ENCODE measurements at places on chromosomes 5 and 9.

GRCh38 chr5:66346869-66347268 is 202.8 kb downstream of the SREK1 start:
- DNase-seq, result no peak

GRCh38 chr5:179307931-179308471 is 37.3 kb downstream of the ADAMTS2 start:
- no peak for DNase-seq

GRCh38 chr5:16291474-16291873 is 111.9 kb upstream of the MARCHF11 start:
- no peak for DNase-seq

- DNase-seq, result peak; percentile 55
Measured at GRCh38 chr5:77852514-77853352, 76.6 kb upstream of the TBCA start.

- no peak for DNase-seq
Measured at GRCh38 chr5:37975531-37975930, 135.7 kb upstream of the GDNF start.

DNA sequence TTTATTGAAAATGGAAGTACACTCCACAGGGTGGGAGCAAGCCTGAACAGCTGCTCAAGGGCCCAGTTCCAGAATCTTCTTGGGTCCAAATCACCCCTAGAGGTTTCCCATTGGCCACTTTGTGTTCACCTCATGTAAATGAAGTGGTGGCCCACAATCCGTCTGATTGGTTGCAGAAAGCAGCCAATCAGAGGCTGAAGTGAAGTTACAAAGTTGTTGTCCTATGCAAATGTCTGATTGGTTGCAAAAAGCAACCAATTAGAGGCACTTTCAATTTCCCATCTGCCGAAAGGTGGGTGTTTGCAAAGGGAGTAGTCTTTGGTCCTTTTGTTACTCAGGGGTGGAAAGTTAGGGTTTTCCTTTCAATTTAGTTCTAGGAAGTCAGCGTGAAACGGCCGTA is 8.8 kb downstream of the TMEM171 start:
- no peak for DNase-seq

- no peak for DNase-seq
Measured at GRCh38 chr9:21964925-21965385, 29.2 kb downstream of the CDKN2A start.

DNA sequence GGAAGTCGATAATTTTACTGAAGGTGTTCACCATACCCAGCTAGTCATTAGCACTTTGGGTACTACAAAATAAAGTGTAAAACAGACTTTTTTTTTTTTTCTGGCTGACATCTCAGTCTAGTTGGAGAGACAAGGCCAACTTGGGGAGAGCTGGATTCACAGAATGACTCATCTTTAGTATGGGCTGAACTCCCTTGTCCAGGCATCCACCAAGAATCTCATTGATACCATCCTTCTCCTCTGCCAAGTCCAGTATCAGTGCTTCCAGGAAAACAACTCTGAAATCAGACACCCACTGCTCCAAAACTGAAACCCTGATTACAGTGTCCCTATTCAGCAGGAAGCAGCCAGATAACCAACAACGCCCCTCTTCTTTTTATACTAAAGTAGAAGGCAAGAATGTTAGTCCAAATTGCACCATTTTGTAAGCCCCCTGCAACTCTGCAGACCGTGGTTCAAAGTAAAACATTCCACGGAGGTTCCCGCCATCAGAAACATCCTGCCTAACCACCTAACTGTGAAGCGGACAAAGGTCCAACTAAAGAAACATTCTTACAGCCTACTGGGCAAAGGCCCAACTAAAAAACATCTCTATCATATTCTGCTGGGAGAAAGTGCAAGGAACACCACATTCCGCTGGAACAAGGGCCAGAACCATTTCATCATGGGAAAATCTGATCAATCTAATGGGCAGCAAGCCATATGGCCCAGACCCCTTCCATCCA is 728.2 kb downstream of the BRINP1 start:
- no peak for DNase-seq

DNA sequence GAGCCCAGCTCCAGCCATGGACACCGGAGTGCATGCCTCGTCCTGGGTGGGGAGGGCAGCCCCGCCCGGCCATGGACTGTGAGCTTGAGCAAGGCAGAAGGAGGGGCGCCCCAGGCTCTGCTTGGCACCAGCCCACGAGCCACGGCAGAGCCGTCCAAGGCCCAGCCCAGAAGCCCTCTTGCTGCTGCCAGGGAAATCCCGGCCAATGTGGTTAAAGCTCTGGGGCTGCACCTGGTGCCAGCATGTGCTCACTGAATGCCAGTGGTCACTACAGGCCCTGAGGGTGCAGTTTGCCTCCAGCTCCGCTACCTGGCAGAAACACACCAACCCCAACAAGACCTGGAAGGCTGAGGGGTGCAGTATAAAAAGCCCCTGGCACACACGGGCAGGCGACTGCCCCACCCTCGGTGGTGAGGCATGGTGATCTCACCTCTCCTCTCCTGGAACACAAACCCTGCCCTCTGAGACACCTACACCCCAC is 11.8 kb downstream of the BRD3 start:
- DNase-seq, result peak; percentile 80

DNA sequence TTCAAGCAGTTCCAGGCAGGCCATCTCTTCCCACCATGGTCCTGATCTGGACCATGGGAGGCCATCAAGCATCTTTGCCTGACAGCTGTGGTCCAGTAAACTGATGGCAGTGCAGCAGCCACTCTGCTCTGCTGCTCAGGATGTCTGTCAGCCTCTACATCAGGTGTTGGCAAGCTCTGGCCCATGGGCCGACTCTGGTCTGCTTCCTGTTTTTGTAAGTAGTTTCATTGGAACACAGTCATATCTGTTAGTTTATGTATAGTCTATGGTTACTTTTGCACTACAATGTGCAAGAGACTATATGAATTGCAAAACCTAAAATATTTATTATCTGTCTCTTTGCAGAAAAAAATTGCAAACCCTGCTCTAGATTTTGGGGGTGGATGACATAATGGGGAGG is 225.0 kb downstream of the KCTD16 start:
- DNase-seq, result no peak

GRCh38 chr5:13187186-13187585 is 757.3 kb downstream of the DNAH5 start:
- no peak for DNase-seq

DNA sequence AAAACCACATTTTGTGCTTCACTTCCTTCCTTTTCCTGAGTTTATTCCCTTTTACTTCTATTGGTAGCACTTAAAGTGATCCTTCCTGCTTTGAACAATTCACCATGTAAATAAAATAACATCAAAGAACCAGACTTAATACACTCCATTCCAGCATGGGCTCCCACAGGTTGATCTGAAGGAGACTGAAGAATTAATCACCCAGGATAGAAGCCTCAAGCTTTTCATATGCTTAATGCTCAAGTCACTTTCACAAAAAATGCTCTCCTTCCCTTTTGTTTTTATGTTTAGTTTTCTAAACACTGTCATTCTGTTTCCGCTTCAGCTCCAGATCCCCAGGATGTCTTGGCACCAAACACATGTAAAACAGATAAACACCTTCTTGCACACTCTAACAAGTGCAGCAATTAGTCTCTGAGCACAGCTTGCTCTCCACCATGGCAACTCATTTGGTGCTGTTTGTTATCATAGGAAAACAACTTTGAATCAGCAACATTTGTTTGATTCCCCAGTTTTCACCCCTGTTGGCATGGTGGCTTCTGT is 37.0 kb downstream of the DMRTA1 start:
- no peak for DNase-seq

DNA sequence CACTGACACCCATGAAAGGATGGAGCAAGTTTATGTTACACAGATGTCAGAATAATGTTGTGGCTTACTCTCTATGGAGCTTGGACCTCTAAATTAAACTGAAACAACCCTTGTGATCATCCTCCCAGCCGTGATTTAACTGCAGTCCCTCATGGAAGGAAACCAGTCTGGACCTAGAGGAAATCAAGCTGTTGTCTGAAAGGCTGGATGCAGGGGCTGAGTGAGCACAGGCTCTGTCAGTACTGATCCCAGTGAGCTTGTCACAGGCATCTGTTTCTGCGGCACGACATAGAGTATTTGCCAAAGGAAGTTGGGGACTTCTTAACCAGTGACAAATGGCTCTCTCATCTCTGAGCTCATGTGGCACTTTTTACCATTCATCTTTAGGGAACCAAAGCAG is 282.9 kb upstream of the MAP3K1 start:
- DNase-seq, result no peak

DNA sequence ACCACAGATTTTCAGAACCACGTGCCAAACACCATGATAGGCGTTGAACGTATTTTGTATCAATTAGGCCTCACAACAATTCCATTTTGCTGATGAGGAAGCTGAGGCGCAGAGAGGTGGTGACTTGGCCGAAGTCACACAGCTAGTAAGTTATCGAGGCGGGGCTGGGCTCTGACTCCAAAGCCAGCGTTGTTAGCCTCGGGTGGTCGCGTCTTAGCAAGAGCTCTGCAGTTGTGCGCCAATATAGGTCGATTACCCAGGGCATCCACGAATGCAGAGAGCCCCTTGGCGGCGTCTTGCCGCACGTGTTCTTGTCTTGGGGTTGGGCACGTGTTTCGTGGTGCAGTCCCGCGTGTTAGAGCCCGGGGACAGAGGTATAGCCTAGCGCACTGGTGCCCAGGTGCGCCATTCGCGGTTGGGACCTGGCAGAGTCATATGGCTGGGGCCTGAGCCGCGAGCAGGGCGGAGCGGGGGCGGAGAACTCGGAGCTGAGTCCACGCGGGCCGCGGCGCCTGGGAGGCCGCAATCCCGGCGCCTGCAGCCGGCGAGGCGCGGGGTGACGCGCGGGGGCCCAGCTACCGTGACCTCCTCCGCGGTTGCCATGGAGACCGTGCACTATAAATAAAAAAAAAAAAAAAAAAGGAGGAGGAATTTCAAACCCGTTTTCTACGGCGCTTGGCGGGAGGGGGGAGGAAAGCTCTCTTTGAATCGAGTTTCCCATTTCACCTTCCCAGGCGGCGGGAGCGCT is 62.3 kb downstream of the CXXC5 start:
- no peak for DNase-seq

DNA sequence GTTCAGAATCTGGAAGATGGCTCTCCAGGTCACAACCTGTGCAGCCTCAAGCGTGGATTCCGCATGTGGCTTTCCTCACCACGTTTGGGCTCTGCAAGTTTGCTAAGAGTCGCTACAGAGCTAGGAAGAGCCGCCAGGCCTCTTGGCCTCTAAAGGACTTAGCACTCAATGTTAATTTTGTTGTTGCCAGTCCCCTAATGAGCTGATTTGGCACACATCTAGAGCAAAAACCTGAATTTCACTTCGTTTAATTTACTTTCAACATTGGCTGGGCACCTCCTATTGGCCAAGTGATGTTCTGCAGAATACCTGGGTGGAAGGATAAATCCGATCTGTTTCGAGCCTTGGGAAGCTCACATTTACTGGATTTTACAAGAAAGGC is 65.8 kb upstream of the UNC5A start:
- DNase-seq, result peak; percentile 14

DNA sequence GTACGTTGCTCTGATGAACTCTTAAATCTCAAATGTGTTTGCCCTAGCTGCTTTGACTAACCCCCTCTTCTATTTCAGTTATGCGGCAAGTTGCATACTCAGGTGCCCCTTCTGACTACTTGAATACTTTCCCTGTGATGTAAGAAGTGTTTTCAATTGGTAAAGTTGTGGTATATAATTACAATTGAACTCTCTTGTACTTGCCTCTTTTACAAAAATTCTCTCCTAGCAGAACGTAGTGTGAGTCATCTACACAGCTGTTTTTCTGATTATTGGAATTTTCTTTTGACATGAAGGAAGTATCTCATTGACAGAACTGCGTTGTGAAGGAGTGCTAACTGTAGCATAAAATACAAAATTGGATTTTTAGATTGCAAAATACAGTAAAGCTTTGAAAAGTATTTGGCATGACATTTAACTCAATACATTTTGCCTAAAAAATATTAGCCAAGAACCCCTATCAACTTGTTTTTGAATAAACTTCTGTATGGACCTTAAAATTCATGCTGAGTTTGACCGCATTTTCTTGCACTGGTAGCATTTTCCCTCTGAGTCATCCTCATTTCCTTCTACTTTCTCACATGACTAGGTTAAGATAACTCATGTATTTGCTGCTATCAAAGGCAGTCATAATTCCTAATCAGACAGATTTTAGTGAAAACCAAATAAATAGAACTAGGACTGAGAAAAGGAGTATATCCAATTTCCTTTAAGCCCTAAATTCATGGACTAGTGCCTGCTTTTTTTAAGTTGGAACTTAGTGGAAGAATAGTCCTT is 6.3 kb downstream of the CRHBP start:
- no peak for DNase-seq

- DNase-seq, result peak; percentile 84
Measured at GRCh38 chr5:151115272-151115905, 34.6 kb upstream of the TNIP1 start.

DNA sequence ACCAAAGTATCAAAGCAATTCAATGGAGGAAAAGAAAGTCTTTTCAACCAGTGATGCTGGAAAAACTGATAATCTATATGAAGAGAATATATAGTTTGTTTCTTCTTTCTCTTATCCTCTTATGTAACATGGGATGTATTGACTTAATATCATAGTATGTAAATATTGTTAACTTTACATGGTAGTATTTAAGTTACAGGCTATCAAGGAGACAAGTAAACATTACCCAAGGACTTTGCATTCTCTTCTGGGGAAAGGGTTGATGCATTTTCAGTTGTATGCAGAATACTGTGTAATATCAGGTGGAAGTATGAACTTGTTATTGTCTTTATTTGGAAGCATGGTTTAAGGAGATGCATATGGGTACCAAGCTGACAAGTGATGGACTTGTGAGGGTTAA is 9.1 kb upstream of the ARHGEF37 start:
- DNase-seq, result no peak

DNA sequence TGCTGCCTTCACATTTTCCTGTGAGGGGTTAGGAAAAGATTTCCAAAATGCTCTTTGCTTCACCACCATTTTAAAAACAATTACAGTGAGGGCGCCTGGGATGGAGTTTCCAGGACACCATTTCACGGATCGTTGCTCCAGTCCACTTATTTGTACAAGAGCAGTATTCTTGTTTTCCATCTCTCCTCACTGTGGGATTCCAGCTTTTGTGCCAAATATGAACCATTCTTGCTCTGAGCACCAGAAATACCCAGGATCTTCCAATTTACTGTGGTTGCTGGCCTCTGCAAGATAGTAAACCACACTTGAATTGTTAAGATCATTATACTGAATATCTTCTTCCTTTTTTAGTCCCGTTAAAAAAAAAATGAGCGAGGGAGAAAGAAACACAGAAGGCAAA is 899.5 kb downstream of the TLE1 start:
- no peak for DNase-seq

DNA sequence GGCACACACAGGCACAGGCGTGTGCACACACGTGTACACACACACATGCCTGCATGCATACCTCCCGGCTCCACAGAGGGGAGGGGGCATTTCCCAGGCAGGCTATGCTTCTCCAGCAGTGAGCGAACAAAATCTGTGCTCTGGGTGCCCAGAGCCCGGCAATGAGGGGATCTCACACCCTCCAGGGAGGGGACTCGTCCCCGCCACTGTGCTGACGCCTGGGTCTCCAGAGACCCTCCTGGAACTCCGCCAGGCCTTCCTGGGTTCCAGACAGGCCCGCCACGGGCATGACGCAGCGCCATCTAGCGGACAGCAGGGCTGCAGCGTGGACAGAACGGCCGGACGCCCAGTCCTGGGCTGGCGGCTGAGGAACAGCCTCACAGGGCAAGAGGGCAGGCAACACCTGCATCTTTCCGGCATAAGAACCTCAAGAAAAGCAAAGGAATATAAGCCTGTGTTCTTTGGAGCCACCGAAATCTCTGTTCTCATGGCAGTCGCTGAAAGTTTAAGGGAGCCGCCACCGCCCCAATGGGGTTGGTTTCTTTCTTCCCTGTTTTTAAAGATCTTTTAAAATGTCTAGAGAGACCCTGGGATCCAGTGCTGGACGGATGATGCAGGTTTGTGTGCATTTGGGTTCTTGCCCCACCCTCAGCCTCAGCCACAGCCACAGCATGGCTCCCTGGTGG is 135.6 kb upstream of the PPP1R26 start:
- peak; percentile 59 for DNase-seq
